Activated naive CD8-positive, alpha-beta T cell treated with anti-CD3 and anti-CD28 coated beads, Interleukin-2, amount 50 U/mL, for 16 hours (primary cell): ENCODE measurements at places on chromosomes 16 and 17.

GRCh38 chr17:40799859-40800258, at the start of gene KRT28:
TSS of gene KRT28 (minus strand) at chr17:40799959. CDS start at chr17:40799893, 66 bp downstream.
- no peak for DNase-seq

GRCh38 chr16:28984619-28985135, at the start of gene LAT:
TSS of gene LAT (plus strand) at chr16:28985052. CDS start at chr16:28985418, 366 bp downstream.
- no peak for DNase-seq

GRCh38 chr16:68860978-68861892, 17.9 kb downstream of the TANGO6 start:
- DNase-seq, result no peak

DNA sequence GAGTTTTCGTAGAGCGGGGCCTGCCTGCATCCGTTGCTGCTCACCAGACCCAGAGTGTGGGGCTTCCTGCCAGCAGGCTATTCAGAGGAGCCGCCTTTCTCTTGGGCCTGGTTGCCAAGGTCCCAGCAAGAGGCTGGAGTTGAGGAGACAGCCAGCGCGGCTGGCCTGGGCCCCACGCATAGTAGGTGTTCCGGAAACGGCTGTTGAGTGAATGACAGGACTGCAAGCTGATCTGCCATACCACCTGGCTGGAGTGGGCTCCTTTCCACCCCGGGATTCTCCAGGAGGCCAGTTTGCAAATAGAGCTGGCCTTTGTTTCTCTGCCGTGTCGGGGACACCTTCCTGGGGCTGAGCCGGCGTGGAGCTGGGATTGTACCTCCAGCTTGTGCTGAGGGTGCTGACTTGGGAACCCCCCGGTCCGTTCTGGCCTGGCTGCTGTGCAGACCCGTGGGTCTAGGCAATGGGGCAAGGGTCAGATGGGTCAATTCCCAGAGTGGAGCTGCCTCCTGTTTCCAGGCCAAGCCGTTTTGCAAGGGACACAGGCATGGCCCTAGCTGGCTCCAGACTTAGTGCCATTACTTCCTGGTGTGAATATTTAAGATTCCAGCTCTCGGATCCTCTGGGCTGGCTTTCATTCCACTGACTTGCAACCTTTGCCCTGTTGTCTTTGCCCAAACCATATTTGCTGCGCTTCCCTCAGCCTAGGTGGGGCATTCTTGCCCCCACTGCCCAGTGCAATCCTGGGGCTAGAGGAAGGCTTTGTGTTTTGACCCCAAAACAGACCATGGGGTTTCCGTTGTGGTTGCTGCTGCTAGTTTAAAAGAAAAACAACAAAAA, 68.8 kb downstream of the CMIP start:
- DNase-seq, result no peak

DNA sequence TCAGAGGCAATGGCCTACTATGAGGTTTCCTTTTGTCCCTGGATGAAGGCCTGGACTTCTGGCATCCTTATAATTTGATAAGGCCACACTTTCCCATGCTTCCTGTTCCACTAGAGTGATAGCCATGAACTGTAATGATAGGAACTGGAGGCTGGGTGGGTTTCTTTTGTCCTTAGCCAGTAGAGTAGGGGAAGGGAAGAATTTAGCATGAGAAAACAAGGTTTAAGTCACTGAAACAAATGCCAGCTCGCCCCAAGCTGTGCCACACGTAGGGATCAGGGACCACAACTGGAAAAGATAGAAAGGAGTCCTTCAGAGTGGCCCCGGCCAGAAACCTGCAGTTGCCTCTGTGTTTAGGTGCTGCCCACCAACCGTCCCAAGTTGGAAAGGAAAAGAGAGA, 80.9 kb upstream of the C17orf78 start:
- no peak for DNase-seq

- no peak for DNase-seq
Observed at GRCh38 chr16:67822511-67822910, 15.8 kb downstream of the TSNAXIP1 start.

DNA sequence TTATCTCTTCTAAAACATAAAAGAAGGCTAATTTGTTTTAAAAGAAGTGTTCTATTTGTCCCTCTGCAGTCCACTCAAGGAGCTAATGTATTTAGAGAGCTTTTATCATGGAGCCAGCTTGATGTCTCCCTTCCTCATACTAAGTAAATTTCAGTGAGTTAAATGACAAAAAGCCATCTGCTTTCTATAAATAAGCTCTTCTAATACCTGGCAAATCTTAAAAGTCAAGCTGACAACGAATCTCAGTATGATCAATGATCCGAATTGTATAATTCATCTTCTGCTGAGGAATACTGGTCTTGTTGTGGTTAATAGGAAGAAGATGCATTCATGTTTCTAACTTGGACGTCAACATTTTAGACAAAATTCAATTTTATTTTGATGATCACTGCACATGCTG, 1390.7 kb downstream of the CDH8 start:
- no peak for DNase-seq

DNA sequence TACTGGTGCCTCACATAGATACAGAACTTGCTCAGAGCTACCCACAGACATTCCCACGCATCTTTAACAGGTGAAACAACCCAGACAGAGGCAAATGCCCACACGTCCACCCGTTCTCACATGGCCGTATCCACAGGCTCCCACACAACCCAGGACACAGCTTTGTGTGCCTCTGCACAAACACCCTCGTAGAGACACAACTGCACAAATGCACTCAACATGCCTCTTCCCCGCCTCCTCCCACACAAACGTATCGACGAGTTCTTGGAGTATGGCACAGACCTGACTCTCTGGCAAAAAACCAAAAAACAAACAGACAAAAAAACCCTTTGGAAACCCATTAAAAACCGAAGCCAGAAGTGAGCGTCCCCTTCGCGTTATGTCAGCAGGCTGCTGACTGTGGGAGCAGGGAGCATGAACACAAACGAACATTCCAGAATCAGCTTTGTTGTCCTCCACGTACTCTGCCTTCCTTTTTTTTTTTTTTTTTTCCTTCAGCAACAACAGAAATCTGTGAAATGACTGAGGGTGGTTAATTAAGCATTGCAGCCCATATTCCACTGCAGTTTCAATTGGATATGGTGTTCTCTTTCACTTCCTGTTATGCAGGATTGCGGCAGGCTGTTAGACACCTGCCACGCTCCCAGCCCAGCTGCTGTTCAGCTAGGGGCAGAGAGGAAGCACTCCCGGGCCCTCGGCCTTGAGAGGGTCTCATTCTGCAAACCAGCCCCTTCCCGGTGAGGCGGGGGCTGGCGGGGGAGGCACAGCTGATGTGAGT, 313.7 kb downstream of the MAF start:
- no peak for DNase-seq

GRCh38 chr17:8630227-8630801, at the start of gene MYH10:
TSS of gene MYH10 (minus strand) at chr17:8630725. CDS start at chr17:8623246, 7,479 bp downstream.
- no peak for DNase-seq

DNA sequence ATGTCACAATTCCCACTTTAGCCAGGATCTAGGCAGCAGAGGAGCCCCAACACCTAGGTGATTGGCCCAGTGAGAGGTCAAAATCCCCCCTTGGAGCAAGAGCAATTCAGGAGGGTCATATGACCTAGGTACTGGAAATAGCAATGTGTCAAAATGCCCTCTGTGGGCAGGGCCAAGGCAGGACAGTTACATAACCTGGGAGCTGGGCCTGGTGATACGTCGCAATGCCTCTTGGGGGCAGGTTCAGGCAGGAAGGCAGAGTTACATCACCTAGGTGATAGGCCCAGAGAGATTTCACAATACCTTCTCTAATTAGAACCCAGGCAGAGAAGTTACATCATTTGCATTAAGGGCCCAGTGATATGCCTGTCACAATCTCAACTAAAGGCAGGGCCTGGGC, 1906.3 kb downstream of the TP53TG3F start:
- no peak for DNase-seq

GRCh38 chr17:78891406-78892061, 11.5 kb downstream of the CEP295NL start:
- DNase-seq, result no peak

GRCh38 chr17:14522795-14523387, 222.0 kb downstream of the HS3ST3B1 start:
- DNase-seq, result no peak

GRCh38 chr17:29918922-29919856, 10.8 kb downstream of the SSH2 start:
- no peak for DNase-seq
